ENCODE measurements at places on chromosomes 1 and 21.

GRCh38 chr1:185244015-185244747, 72.9 kb downstream of the IVNS1ABP start:
- DNase-seq, result peak; percentile 57

DNA sequence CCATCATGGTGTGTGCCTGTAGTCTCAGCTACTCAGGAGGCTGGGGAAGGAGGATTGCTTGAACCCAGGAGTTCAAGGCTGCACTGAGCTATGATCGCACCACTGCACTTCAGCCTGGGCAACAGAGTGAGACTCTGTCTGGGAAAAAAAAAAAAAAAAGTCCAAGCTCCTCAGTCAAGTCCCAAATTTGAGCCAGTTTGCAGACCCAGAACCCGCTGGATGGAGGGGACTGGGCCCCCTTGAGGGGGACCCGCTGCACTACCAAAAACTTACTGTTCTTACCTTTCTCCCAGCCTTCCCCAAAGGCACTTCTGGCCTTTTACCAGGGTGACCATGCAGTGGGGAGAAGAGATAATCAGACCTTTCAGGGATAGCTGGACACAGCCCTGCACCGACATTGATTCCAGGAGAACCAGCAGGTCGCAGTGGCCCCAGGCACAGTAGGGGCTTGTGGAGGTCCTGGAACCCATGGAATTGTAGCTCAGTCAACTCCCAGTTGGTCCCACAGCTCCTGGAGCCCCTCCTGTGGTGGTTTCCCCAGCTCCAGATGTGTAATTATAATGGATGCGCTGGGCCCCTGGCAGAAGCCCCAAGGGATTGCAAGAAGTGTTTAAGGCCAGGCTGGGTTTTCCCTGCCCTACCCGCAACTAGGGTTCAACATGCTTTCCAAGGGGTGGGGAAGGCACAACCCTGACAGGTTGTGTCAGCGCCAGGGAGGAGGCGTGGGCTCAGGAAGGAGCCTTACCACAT, 4.1 kb upstream of the WNT9A start:
- DNase-seq, result no peak

- no peak for DNase-seq
Observed at GRCh38 chr1:54887665-54888071, 673 bp upstream of the DHCR24 start.

DNA sequence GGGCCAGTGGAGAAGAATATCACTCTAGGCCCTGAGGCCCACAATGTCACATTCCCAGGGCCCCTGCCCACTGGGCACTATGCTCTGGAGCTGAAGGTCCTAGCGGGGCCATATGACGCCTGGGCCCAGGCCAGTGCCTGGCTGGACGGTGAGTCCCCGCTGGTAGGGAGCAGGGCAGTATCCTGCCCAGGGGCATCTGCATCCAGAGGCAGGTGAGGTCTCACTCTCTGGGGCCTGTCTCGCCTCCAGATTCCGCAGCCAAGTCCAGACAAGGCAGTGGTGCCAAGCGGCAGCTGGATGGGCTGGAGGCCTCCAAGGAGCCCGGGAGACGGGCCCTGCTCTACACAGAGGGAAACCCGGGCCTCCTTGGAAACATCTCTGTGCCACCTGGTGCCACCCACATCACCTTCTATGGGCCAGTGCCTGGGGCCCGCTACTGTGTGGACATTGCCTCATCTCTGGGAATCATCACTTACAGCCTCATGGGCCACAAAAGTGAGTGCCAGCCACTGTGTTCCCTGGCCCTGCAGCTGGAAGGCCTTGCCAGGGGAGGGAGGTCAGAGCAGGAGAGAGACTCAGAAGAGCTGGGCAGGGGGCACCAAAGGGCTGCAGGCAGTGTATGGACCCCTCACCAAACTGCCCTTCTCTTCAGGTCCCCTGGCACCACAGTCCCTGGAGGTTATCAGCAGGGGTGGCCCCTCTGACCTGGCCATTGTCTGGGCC, 11.1 kb upstream of the PTPN7 start:
- no peak for DNase-seq

- no peak for DNase-seq
Observed at GRCh38 chr1:158186180-158186579, 5.5 kb downstream of the CD1D start.

GRCh38 chr1:223771814-223772770, 59.8 kb downstream of the CAPN2 start:
- no peak for DNase-seq

GRCh38 chr1:201013991-201014815, 9.3 kb downstream of the KIF21B start:
- no peak for DNase-seq

- peak; percentile 23 for DNase-seq
Observed at GRCh38 chr1:202625416-202626360, 84.6 kb downstream of the SYT2 start.

DNA sequence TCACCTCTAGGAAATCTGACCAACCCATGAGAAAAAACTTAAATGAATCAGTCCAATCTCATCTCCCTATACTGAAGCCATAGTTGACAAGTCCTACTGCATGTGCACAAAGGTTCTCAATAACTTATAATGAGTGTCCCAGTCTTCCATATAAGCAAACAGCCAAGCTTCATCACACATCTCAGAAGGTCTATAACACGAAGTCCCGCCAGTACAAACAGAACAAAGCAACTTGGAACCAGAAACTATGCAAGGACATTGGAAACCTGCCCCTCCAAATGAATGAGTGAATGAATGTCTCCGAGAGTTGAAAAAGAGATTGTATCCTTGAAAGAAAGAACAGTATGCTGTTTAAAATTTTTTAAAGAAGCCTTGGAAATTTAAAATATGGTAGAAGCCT, 53.6 kb upstream of the IPO9 start:
- no peak for DNase-seq

GRCh38 chr1:225651872-225652728, 823 bp downstream of the ENAH start:
- DNase-seq, result no peak

GRCh38 chr1:79005945-79006344, 585 bp downstream of the ADGRL4 start:
- DNase-seq, result no peak

DNA sequence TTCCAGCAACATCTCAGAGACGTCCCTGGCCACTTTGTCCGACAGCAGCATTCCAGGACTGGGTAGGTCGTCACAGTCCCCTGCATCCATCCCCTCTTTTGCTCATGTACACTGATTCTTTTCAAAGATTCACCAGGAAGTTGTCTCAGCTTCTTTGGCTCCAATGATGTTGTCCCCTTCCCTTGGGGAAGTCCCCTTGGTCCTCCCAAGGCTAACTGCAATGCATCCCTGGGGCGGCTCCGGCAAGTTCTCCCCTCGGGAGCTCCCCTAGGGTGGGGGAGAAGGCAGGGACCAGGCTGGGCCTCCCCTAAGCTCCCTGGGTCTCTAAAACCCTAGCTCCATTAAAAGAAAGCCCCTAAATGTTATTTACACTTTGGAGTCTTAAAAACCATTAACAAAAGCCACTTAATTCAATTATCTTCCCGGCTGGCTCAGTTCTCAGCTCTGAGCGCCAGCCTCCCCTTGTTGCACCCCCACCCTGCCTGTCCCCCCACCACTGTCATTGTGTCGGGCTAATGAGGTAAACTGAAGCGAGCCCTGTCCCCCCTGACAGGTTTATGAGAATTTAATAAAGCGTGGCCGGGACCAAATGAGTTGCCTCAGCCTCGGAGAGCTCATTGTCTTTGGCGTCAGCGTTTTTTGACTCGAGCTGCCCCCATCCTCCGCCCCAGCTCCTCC, 25.3 kb downstream of the KNCN start:
- no peak for DNase-seq

DNA sequence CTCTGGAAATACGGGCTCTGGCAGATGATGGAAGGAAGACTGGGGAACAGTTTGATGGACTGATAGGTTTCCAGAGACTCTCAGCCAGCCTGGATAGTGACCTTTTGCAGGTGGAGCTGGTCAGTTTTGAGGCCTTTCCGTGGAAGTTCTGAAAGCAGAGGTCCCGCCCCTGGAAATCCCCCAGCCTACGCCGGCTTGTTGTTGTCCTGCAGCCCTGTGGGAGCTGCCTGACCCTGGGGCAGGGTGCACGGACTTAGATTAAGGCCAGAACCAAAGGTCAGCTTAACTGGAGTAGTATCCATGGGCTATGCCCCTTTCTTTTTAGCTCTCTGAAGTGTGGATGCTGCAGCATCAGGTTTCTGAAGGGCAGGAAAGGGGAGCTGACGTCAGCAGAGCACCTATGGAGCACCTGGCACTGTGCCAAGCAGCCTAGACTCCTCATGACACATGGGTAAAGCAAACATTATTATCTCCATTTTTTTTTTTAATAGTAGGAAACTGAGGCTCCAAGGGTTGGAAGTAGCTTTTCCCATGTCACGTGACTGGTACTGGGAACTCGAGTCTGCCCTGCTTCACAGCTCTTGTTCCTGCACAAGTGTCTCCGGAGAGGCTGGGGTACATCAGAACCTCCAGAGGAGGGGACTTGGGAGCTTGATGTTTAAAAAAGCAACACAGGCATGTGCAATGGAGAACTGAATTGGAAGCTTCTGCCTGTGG, 38.5 kb downstream of the IER5 start:
- DNase-seq, result no peak

DNA sequence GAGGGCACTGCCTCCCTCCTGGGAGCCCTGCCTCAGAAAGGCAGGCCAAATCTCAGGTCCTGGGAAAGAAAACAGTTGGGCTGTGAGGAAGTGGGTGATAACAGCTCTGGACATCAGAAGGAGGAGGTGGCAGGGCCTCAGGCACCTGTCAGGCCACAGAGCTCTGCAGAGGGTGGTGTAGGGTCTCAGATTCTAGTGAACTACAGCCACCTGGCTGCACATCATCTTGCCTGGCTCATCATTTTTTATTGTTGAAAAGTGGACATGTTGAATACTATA, 15.3 kb upstream of the ZNF678 start:
- no peak for DNase-seq

GRCh38 chr21:38134084-38134873, 122.5 kb upstream of the KCNJ15 start:
- DNase-seq, result no peak

GRCh38 chr21:43859747-43860214, 5.2 kb upstream of the AGPAT3 start:
- DNase-seq, result no peak

GRCh38 chr1:182189535-182190066, 128.1 kb upstream of the ZNF648 start:
- DNase-seq, result no peak

DNA sequence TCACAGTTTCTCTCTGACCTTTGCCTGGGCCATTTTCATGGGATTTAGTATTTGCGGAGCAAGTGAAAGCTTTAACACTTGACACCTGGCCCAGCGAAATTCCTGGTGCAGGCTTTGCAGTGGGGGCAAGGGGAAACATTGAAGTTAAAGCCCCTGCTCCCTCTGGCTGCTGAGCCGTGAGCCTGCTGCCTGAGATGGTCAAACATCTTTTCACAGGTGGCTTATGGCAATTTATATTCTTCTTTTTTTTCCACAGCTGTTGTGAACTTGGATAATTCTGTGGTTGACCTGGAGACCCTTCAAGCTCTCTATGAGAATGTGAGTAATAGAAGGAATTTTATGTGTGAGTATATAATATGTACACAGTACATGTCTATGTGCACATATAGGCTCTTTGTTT, 202.9 kb downstream of the FMN2 start:
- DNase-seq, result no peak

DNA sequence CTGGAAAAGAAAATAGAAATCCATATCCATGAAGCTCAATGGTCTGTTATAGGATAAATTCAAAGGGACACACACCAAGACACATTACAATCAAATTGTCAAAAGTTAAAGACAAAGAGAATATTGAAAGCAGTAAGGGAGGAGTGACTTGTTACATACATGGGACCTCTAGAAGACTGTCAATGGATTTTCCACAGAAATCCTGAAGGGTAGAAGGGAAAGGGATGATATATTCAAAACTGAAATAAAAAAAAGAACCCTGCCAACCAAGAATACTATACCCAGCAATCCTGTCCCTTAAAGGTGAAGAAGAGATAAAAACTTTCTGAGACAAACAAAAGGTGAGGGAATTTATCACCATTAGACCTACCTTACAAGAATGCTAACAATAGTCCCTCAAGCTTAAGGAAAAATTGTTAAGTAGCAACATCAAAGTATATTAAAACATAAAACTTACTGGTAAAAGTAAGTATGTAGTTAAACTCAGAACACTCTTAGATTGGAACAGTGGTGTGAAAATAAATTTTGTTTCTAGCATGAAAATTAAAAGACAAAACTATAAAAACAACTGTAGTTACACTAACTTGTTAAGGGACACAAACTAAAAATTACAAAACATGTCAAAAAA, 103.2 kb upstream of the APP start:
- DNase-seq, result no peak

GRCh38 chr1:31020007-31020790, 45.3 kb downstream of the PUM1 start:
- DNase-seq, result no peak

GRCh38 chr1:238318294-238319110, 427.8 kb upstream of the ZP4 start:
- no peak for DNase-seq

DNA sequence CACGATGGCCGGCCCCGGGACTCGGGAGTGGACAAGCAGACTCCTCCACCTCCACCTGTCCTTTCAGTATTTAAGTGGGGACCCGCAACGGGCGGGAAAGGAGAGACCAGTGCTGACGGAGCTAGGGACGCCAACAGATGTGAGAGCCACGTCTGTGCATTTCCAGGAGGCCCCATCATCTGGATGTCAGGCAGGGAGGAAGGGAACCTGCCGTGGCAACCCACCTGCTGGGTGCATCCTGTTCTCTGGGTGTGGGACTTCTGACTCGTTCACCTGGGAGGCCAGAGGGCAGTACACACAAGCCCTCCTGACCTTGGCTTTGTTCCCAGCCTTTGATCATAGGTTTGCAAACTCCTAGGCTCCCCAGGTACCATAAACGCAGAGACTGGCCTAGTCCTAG, 5.6 kb upstream of the PCBP3 start:
- no peak for DNase-seq

DNA sequence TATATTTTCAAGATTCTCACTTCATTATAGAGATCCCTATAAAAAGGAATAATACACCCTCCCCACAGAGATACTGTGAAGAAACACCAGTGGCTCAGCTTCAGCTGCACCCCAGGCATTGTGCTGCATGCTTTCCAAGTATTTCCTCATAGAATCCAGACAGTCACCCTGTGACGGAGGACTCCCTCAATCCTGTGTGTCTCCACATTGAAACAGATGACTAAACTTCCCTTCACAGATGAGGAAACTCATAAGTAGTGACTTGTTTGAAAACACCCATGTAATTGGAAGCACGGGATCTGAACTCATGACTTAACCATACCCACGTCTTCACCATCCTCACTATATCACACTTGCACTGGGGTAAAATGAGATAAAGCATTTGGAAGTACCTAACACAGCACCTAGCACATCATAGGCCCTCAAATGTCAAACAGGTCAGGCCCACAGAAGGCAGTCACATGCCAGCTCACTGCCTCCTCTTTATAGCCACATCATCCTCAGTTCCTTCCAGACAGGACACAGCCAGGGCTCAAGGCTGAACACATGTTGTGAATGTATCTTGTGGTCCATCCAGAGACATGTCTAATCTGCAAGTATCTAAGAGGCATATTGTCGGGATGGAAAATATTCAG, 55.2 kb downstream of the GPR161 start:
- DNase-seq, result no peak
